ENCODE measurements at places on chromosomes 7 and 10.

GRCh38 chr7:26954951-26955350, 90.6 kb upstream of the SKAP2 start:
- no peak for DNase-seq

- DNase-seq, result peak; percentile 61
Observed at GRCh38 chr10:124667425-124668345, 76.5 kb downstream of the FAM53B start.

GRCh38 chr10:16681521-16681920, 135.7 kb downstream of the RSU1 start:
- no peak for DNase-seq

DNA sequence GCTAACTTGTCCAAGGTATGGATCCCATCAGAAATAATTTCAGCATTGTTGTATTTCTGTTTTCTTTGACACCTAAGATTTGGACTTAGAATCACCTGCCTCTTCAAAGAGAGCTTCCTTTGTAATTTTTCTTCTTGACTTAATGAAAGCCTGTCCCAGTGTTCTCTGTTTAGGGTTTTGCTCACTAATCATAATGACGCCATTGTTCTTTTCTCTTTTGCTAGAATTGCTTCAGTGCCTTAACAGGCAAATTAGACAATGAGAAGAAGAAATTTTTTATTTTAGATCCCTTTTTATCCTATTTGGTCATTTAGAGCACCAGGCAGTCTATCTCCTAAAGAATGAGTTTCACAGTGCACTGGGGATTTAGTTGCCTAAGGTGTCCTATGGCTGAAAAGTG, 128.5 kb downstream of the SND1 start:
- no peak for DNase-seq

DNA sequence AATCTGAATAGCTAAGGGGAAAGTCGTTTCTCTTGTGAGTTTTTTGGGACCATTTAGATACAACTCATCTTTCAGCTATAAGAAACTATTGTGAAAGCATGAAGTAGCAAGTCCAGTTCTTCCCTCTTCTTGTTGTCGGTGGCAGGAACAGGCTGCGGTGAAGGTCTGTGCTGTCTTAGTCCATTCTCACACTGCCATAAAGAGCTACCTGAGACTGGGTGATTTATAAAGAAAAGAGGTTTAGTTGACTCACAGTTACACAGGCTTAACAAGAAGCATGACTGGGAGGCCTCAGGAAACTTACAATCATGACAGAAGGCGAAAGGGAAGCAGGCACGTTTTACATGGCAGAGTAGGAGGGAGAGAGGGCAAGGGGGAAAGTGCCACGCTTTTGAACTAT, 261.8 kb downstream of the GATA3 start:
- no peak for DNase-seq

DNA sequence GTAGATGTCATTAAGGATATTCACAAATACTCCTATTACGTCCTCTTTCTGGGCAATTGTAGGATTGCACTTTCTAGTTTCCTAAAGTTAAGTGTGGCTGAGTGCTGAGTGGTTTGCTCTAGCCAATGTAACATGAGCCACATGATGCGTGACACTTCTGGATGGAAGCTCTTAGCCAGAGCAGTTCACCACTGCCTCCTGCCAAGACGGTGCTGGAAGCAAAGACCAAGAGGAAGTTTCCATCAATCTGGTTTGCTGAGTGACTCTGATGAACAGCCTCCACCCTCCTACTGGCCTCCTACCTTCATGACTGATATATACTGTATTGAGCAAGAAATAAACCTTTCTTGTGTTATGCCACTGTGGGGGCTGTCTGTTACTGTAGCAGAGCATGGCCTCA, 318.1 kb downstream of the KCNMA1 start:
- DNase-seq, result no peak

GRCh38 chr10:86642499-86642898, 11.8 kb upstream of the OPN4 start:
- no peak for DNase-seq

DNA sequence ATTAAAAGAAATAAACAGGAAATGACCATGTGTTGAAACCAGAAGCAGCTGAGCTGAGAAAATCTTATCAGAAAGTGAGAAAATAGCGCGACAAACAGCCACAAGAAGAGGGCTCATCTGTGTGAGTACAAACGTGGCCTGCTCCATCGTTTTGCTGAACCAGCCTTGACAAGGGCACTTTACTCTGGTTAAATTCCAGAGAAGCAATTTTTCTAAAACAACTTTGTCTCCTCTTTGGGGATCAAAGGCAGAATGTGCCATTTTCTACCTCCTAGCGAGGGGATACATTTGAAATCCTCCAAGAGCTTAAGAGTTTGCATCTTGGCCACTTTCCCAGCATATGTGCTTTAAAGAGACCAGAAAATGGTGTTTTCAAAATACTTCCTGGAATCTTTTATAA, 51.3 kb upstream of the VIPR2 start:
- no peak for DNase-seq

DNA sequence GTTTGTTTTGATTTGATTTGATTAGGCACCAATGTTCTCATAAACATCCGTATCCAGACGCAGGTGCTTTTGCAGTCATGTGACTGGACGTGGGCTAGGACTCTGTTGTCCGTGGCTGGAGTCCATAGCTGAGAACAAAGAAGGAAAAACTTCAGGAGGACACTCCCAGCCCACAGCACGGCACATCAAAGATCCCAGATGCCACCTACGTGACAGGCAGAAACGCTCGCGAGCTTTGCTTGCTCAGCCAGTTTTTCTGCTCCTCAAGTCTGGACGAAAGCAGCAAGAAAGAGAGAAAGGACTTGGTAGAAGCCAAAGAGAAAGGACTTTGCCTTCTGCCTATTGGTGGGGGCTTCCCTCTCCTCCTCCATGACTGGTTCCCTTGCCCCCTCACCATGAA, 6.9 kb upstream of the ZKSCAN1 start:
- DNase-seq, result peak; percentile 75

DNA sequence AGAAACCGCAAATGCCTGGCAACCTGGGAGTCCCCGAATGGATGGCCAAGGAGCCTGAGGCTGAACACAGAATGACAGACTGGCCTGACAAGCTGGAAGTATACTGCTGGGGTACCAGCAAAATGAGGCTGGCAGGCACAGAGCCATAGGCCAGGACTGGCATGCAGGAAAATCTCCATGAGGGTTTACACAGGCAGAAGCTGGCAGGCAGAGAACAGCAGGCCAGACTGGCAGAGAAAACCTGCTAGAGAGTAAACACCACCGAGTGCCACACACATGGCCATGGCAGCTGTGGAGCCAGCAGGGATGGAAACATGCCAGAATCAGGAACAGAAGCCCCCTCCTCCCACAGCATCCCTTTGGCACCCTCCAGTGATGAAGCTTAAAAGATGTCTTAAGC, 63.4 kb downstream of the CRPPA start:
- DNase-seq, result peak; percentile 33

- DNase-seq, result no peak
Observed at GRCh38 chr7:101618207-101618839, 10.8 kb downstream of the MYL10 start.

- no peak for DNase-seq
Observed at GRCh38 chr7:140937702-140938264, 13.1 kb upstream of the BRAF start.

- peak; percentile 46 for DNase-seq
Observed at GRCh38 chr7:137820677-137821420, 25.9 kb downstream of the DGKI start.

- DNase-seq, result no peak
Observed at GRCh38 chr7:121608785-121609184, 212.7 kb upstream of the FAM3C start.

DNA sequence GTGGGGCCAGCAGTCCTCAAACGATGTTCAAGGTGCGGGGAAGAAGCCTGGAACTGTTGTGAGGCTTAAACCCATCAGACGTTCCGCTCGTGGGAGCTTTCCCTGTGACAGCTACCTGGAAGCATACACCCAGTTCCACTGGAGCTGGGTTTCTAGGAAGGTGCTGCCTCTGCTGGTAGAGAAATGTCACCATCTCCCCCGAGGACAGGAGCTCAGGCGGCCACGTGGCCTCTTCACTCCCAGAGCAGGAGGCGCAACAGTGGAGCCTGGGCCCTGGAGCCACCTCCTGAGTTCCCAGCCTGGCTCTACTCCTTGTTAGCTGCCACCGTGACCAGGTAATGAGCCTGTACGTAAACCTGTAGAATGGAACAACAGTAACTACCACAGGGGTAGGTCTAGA, 156.1 kb downstream of the ADARB2 start:
- DNase-seq, result no peak

- DNase-seq, result no peak
Observed at GRCh38 chr10:96606946-96607345, 20.1 kb upstream of the TM9SF3 start.

DNA sequence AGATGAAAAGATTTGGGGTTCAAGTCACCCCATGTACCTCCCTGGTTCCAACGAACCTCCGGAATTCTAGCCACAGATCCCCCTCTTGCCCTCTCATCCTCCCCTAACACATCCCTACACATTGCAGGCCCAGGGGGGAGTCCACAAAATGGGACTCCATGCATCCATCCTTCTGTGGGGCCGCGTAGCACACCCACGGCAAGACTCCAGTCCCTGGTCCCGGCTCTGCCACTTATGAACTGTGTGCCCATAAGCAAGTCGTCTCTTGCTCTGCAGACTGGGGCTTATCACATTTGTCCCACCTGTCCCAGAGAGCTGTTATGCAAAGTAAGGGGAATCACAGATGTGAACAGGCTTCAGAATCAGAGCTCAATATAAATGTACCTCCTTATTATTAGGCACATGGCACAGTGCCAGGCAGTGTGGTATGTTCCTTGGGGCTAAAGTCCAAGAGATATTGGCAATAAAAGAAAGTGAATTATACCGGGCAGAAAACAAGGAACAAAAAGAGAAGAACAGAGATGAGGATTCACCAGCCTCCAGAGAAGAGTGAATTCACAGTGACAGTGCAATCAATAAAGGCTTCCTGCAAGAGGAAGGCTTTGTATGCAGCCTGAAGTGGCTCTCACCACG, 73.9 kb downstream of the KCNMA1 start:
- peak; percentile 79 for DNase-seq

DNA sequence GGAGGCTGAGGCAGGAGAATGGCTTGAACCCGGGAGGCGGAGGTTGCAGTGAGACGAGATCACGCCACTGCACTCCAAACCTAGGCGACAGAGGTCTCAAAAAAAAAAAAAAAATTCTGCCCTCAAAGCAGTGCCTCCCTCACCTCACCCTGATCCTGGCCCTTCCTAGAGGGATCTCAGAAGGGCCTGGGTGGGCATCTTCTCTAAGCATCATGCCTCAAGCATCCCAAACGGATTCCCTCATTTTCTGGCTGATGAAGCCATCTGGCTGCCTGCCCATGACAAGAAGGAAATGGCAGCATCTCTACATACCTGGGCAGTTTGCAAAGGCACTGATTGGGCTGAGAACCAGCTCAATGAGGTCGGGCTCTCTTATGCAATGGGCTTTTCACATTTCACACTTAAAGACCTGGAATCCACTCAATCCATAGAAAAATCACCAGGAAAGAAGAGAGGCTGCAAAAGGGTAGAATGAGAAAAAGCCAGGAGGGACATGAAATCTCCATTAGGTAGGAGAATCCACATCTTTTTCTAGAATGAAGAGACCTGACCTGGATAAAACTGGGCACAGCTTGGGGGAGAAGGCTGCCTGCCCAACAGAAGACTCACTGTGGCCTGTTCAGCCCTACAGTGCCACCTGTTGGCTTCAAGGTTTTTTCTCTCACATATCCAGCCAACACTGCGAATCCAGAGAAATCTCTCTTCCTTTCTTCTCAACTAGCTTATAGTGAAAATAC, 48.1 kb downstream of the PDLIM1 start:
- DNase-seq, result no peak

DNA sequence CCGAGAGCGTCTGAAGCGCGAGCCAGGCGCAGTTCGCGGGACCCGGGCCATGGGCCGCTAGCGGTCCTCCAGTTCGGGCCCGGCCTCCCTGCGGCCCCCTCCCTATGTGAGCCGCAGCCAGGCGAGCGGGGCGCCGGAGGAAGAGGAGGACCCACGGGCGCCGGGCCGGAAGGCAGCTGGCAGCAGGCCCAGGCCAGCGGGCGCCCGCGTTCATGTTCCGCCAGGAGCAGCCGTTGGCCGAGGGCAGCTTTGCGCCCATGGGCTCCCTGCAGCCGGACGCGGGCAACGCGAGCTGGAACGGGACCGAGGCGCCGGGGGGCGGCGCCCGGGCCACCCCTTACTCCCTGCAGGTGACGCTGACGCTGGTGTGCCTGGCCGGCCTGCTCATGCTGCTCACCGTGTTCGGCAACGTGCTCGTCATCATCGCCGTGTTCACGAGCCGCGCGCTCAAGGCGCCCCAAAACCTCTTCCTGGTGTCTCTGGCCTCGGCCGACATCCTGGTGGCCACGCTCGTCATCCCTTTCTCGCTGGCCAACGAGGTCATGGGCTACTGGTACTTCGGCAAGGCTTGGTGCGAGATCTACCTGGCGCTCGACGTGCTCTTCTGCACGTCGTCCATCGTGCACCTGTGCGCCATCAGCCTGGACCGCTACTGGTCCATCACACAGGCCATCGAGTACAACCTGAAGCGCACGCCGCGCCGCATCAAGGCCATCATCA, 1.1 kb downstream of the ADRA2A start:
- peak; percentile 64 for DNase-seq

DNA sequence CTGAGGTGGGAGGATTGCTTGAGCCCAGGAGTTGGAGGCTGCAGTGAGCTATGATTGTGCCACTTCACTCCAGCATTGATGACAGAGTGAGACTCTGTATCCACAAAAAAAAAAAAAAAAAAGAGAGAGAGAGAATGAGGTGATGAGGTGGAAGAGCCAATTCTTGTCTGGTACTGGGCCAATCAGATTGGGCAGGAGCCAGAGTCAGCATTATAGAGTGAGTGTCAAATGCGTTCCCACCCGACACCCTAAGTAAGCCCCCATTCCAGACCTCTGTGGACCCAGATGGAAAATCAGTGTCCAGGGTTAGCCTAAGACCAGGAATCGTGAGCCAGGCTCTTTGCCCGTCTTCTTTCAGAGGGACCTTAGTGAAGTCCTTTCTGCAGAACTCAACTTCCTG, 83.9 kb downstream of the WIPF3 start:
- no peak for DNase-seq

DNA sequence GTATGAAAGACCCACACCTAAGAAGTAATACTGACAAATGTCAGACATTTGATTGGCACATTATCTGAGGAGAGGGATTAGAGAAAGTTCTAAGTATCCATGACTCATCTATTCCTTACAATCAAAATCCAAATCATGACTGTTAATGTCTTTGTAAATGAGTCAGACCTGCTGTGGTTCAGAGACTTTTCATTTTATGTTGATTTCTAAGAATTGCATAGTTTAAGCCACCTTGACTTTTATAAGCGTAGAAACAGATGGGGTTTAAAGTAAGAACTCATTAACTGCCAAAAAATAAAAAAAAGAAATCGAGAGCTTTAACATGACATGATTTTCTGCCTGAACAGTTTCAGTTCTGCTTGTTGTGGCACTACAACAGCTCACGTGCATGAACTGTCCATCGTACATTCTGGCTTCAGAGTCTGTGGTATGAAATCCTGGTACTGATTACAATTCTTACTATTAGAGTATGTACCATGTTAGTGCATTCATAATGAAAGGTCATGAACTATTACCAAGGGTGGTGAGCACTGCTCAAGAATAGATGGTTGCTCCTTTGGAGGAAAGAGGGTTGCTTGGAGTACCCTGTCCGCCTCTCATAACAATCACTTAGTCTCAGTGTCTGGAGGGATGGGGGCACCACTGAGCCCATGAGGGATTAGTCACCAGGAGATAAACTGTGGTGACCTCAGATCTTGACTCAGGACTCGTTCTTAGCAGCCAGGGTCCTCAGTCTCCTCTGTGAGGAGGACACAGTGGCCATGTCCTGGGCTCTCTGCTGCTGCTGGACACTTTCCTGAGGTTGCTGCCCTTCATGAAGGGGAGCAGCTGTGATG, 42.2 kb downstream of the ACSM6 start:
- no peak for DNase-seq
